WTC11 (cell line): ENCODE measurements at places on chromosomes 2 and 18. TPM values are rescaled to one million over a fixed set of nuclear protein-coding genes. Genes with fewer than 3 reads are reported as not detected.

- no peak overlapping the region for H3K4me3 ChIP-seq
- DNase-seq = no peak
- H3K27ac ChIP-seq = peak overlapping the region; percentile 71
- peaks cover 33% of the 10 kb centered on the region for H3K4me1 ChIP-seq
Measured at GRCh38 chr2:220417503-220417902, 790.1 kb downstream of the SLC4A3 start.

- H3K4me1 ChIP-seq = no peaks in the 10 kb centered on the region
- H3K27me3 ChIP-seq = no peaks in the 10 kb centered on the region
- DNase-seq = no peak
- no peak overlapping the region for H3K27ac ChIP-seq
- no peaks in the 10 kb centered on the region for H3K36me3 ChIP-seq
Measured at GRCh38 chr2:224157655-224158054, 118.6 kb upstream of the SERPINE2 start.

- no peak overlapping the region for H3K4me3 ChIP-seq
- no peaks in the 10 kb centered on the region for H3K36me3 ChIP-seq
- H3K27me3 ChIP-seq = no peaks in the 10 kb centered on the region
- no peak overlapping the region for H3K27ac ChIP-seq
- H3K4me1 ChIP-seq = peaks cover 61% of the 10 kb centered on the region
- DNase-seq = no peak
Measured at GRCh38 chr18:39627936-39628335, 2062.3 kb upstream of the CELF4 start.

- H3K36me3 ChIP-seq = no peaks in the 10 kb centered on the region
- no peak for DNase-seq
- no peaks in the 10 kb centered on the region; the same call in 1 of the 2 replicates for H3K4me1 ChIP-seq
- no peak overlapping the region for H3K27ac ChIP-seq
- no peaks in the 10 kb centered on the region for H3K27me3 ChIP-seq
Measured at GRCh38 chr2:29763371-29763770, 158.0 kb downstream of the ALK start.

DNA sequence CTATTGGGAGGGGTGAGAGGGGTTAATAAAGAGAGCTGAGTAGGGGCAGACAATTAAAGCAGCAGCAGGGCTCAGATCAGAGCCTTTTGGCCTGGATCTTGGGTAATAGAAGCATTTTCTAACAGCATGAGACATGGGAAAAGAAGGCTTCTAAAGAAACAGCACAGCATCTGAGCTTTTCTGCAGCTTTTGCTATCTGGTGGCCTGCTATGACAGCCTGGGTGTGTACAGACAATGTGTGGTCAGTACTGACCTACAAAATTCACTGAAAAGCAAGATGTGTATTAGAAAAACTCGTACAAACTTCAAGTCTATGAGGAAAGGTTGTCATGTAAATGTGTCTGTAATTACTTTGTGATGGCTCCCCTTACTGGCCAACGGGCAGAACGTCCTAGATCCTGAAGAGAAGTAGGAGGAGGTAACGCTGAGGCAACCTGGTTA, 95.6 kb downstream of the GALNT3 start:
- no peaks in the 10 kb centered on the region for H3K27me3 ChIP-seq
- peak overlapping the region; percentile 18; the same call in 1 of the 2 replicates for H3K4me3 ChIP-seq
- peak overlapping the region; percentile 92 for H3K27ac ChIP-seq

DNA sequence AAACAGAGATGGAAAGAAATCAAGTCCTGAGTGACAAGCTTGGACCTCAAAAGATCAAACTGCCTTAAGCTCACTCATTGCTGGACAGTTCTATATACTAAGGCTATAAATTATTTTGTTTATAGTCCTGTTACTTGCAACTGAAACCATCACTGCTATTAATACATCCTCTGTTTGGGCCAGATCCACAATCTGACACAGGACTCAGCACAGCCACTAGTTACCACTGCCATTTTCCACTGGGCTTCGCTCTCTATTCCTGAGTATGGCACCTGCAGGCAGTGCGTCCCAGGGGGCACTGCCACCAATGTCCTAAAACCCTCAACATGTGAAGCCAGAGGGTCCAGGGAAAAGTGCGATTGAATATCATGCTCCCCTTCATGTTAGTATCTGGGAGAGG, 52.3 kb downstream of the CYP26B1 start:
- DNase-seq = no peak
- H3K27me3 ChIP-seq = no peaks in the 10 kb centered on the region; the same call in 1 of the 2 replicates
- no peak overlapping the region for H3K27ac ChIP-seq
- no peak overlapping the region for H3K4me3 ChIP-seq
- H3K4me1 ChIP-seq = 0 out of 2 replicates have a peak, but pooled peaks cover under 1% of the 10 kb centered on the region
- no peaks in the 10 kb centered on the region for H3K36me3 ChIP-seq

DNA sequence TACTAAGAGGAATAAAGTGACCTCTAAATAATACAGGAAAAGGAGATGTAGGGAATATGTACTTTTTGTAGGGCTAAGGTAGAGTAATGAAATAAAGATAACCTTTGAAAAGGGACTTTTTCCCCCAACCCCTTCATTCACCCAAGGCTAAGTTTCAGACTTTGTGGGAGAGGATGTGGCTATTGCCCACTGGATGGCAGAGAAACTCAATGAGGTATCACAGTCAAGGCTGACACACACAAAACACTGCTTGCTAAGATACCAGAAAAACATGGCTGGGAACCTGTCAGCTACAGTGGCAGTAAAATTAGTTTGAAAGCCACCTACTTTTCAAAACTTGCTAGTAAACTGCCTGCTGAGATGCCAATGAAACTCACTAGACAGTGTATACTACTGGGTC, 158.8 kb upstream of the WDSUB1 start:
- peaks cover 16% of the 10 kb centered on the region for H3K36me3 ChIP-seq
- peaks cover 20% of the 10 kb centered on the region for H3K4me1 ChIP-seq
- no peak overlapping the region for H3K4me3 ChIP-seq
- no peak overlapping the region for H3K27ac ChIP-seq
- H3K27me3 ChIP-seq = no peaks in the 10 kb centered on the region

- DNase-seq = no peak
- H3K4me1 ChIP-seq = peaks cover 31% of the 10 kb centered on the region
- H3K4me3 ChIP-seq = no peak overlapping the region
- H3K27me3 ChIP-seq = peaks cover 29% of the 10 kb centered on the region
- H3K36me3 ChIP-seq = no peaks in the 10 kb centered on the region
Measured at GRCh38 chr2:133143645-133144044, 424.6 kb downstream of the NCKAP5 start.

DNA sequence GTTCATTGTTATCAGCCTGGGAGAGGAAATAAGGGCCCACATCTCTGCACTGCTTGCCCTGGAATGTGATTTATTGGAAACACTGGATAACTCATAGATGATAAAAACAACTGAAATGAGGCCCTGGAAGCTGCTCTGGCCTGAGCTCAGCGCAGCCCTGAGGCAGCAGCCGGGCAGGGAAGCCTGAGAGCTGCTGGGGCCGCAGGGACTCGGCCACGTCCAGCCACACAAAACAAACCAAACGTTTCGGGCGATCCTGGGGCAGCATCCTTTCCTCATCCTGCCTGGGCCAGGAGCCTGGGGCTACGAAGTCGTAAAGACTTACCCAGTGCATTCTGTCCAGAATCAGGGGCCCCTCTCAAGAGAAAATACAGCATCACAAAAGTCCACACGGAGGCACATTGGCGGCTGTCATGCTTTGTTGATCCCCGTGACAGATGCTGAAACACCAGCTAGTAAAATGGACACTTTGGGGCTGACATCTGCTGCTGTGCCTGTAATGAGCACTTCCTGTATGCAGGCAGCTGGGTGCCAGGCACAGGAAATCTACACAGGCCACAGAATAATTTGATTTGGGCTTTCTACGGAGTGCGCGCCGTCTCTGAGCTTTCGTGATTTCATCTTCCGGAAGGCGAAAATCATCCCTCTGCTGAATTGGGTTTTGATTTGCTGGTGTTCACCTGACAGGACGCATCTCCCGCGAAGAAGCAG, 250.6 kb downstream of the EIPR1 start:
- no peaks in the 10 kb centered on the region for H3K36me3 ChIP-seq
- no peaks in the 10 kb centered on the region; the same call in 1 of the 2 replicates for H3K27me3 ChIP-seq
- H3K27ac ChIP-seq = no peak overlapping the region
- H3K4me3 ChIP-seq = no peak overlapping the region
- peaks cover 13% of the 10 kb centered on the region for H3K4me1 ChIP-seq

GRCh38 chr18:76348267-76349066, 146.6 kb downstream of the ZNF516 start:
- H3K27me3 ChIP-seq = no peaks in the 10 kb centered on the region
- no peak overlapping the region for H3K27ac ChIP-seq
- no peak for DNase-seq
- H3K36me3 ChIP-seq = peaks cover under 1% of the 10 kb centered on the region
- H3K4me3 ChIP-seq = peak overlapping the region; percentile 49

DNA sequence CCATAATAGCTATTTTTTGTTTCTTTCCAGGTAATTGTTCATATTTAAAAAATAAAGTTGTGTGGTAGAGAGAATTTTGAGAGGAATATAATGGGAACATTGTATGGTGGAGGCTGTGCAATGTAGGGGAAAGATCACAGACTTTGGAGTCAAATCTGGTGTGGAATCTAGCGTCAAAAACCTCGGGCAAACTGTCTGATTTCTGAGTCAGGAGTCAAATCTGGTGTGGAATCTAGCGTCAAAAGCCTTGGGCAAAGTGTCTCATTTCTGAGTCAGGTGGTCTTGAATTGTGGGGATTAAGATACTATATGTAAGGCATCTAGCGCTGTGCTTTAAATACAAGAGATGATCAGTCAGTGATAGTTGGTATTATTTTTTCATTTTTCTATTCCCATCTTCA, 5.1 kb downstream of the PTPN4 start:
- no peaks in the 10 kb centered on the region for H3K27me3 ChIP-seq
- peak overlapping the region; percentile 20 for H3K27ac ChIP-seq
- H3K4me3 ChIP-seq = peak overlapping the region; percentile 29
- peaks cover 38% of the 10 kb centered on the region for H3K4me1 ChIP-seq
- no peak for DNase-seq
- 0 out of 2 replicates have a peak, but pooled peaks cover 2% of the 10 kb centered on the region for H3K36me3 ChIP-seq

DNA sequence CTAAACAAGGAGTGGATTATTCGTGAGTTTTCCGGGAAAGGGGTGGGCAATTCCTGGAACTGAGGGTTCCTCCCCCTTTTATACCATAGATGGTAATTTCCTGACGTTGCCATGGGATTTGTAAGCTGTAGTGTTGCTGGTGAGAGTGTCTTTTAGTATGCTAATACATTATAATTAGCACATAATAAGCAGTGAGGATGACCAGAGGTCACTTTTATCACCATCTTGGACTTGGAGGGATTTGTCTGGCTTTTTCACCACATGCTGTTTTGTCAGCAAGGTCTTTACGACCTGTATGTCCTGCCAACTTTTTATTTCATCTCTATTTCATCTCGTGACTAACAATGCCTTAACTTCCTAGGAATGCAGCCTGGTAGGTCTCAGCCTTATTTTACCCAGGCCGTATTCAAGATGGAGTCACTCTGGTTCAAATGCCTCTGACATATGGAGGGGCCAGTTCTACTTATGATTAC, 124.8 kb upstream of the B3GNT2 start:
- H3K4me3 ChIP-seq = no peak overlapping the region
- H3K27me3 ChIP-seq = no peaks in the 10 kb centered on the region; the same call in 1 of the 2 replicates
- H3K27ac ChIP-seq = no peak overlapping the region
- peaks cover 23% of the 10 kb centered on the region for H3K36me3 ChIP-seq

GRCh38 chr2:107745100-107745499, 81.6 kb upstream of the RGPD4 start:
- H3K27me3 ChIP-seq = no peaks in the 10 kb centered on the region
- no peak overlapping the region for H3K4me3 ChIP-seq
- no peak for DNase-seq
- peaks cover 6% of the 10 kb centered on the region for H3K4me1 ChIP-seq
- H3K36me3 ChIP-seq = no peaks in the 10 kb centered on the region

DNA sequence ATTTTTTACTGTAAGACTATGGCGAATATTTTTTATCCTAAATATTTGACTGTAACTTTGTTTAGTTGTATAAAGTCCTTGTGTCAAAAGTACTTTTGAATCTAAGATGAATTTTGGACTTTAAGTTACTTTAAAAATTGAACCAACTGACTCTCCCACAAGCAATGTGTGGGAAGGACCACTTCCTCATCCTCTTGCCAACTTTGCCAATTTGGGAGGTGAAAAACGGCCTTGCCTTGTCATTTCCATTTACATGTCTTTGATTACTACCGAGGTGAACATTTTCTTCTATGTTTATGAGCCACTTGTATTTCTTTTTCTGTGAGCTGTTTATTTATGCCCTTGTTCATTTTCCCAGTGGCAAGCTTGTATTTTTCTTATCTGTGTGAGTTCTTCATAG, 12.8 kb upstream of the MSGN1 start:
- DNase-seq = no peak
- no peak overlapping the region for H3K27ac ChIP-seq
- H3K27me3 ChIP-seq = no peaks in the 10 kb centered on the region
- H3K4me3 ChIP-seq = no peak overlapping the region

GRCh38 chr18:21979171-21979560, 190.2 kb upstream of the GATA6 start:
- no peak overlapping the region for H3K4me3 ChIP-seq
- no peaks in the 10 kb centered on the region for H3K36me3 ChIP-seq
- DNase-seq = no peak
- H3K27me3 ChIP-seq = no peaks in the 10 kb centered on the region
- H3K27ac ChIP-seq = no peak overlapping the region

DNA sequence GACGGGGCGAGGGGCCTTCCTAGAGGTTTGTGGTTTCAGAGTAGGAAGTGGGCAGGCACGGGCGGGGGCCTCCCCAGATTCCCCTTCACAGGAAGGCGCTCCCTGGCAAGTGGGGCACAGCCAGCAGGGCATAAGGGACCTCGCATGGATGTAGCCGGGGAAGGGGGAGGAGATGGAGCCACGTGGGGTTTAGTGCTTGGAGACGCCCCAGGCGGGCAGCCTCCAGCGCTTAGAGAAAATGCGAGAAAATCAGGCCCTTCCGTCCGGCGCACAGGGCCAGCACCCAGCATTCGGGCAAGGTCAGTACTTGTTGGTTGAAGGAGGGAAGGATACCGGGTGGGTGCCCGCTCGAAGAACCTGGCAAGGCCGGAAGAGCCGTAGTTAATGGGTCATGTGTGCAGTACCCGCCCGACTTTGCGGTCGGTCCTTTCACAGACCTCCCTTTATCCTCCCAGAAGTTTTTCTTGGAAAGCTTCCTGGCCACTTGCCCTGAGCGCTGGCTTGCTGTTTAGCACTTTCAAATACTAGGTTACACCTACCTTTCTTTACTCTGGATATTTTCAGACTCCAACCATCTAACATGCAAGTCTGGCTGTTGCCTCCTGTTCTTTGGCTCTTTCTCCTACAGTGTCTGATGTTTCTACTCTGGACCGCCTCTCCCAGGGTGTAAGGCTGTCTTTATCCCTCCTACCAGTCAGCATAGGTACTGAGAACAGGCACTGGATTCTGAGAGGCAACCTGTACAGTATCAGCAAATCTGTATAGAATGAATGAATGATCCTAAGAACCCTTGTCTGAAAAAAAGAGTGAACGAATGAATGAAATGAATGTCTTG, 78.1 kb downstream of the CIB4 start:
- H3K27me3 ChIP-seq = peaks cover 43% of the 10 kb centered on the region
- H3K4me3 ChIP-seq = peak overlapping the region; percentile 27
- peaks cover 16% of the 10 kb centered on the region for H3K4me1 ChIP-seq
- H3K27ac ChIP-seq = no peak overlapping the region
- H3K36me3 ChIP-seq = no peaks in the 10 kb centered on the region

SLC5A7 gene
- total RNA-seq = 0.05 TPM in 1 of 3 replicates, not detected in the others

SAG gene
- total RNA-seq = 0.14 TPM in 1 of 3 replicates, not detected in the others

NPC1 gene
- total RNA-seq = 23.9 to 38.3 TPM (median 27.3 TPM) in 3 replicates

OTOS gene
- total RNA-seq = not detected in 3 replicates

NT5DC4 gene
- total RNA-seq = not detected in 3 replicates

GAREM2 gene
- total RNA-seq = 17.4 to 18.9 TPM (median 17.6 TPM) in 3 replicates

DLGAP1 gene
- 22.0 to 24.0 TPM (median 23.0 TPM) in 3 replicates for total RNA-seq

RAB17 gene
- 134 to 140 TPM (median 137 TPM) in 3 replicates for total RNA-seq

TMEM37 gene
- 7.6 to 9.6 TPM (median 8.5 TPM) in 3 replicates for total RNA-seq
